Stimulated activated CD8-positive, alpha-beta memory T cell treated with anti-CD3 and anti-CD28 coated beads, Interleukin-2, amount 100 ng/mL, for 1 hour (primary cell): ENCODE measurements at places on chromosomes 3 and 15.

DNA sequence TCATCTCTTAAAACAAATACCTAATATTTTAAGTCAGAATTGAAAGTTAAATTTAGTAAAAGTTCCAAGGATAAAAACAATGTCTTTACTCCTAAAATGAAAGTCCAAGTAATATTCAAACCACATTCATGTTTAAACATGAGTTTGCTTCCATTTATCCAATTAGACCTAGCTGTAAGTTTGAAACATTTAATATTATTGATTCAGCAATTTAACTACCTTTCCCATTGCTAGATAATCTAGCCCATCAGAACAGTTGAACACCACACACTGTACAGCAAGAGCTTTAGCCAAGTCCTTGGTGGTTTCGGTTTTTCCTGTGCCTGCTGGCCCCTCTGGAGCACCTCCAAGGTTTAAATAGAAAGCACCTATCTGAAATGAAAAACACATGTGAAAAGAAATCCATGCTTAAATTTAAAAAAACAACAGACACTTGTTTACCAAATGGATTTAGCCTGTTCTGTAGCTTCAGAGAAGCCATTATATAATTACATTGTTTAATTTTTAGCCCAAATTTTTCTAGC, 97.8 kb downstream of the DNAH12 start:
- no peak for DNase-seq

DNA sequence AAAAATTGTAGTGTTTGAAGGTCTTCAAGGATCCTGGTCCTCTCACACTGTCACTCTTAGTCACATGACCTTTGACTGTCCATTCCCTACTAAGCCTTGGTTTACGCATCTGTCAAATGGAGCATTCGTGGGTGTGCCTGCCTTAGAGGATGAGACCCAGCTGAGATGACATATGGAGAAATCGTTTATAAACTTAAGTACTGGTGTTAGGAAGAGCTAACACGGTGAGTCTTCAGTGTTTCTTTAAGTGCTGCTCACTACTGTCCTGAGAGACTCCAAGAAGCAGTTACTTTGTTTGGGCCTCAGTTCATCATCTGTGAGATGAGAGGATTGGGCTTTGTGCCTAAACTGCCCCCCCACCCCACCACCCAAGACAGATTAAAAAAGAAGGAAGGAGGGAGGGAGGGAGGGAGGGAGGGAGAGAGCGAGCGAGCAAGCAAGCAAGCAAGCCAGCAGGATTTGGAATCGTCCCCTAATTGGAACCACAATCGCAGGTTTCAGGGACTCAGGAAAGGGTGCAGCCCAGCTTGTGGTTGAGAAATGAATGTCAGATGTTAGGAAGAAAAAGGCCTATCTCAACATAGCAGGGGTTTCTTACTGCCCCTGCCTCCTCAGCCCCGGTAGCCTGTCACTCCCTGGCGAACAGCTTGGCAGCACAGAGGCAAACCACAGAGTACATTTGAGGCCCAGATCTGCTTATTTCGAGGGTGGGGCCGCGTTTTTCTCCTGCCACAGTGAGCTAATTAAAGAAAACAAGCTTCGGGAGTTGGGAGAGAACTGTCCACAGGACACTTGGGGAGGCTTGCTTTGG, 32.7 kb downstream of the SMAD3 start:
- DNase-seq: no peak

DNA sequence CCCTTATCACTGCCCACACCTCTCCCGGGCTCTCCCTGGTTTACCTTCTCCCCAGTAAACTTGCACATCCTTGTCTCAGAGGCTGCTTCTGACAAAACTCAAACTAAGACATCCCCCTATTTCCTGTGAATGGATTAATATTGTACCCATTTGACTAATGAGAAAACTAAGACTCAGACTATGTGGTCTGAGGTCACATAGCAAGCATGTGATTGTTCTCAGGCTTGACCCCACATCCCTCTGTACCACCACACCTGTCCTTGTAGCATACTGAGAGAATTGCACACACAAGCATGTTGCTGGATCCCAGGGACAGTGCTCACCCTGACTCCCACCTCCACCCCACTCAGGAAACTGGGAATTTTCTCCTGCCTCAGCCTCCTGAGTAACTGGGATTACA, 90.7 kb upstream of the HES1 start:
- DNase-seq: no peak

GRCh38 chr3:66480666-66481065, 20.2 kb downstream of the LRIG1 start:
- no peak for DNase-seq

DNA sequence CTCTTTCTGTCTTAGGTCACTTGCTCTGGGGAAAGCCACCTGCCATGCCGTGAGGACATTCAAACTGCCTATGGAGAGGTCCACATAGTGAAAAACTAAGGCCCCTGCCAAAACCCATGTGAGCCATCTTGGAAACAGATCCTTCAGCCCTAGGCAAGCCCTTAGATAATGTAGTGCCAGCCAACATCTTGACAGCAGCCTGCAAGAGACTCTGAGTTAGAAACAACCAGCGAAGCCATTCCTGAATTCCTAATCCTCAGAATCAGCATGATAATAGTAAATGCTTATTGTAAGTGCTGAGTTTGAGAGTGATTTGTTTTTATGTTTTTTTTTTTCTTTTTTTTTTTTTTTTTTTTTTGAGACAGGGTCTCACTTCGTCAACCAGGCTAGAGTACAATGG, 40.6 kb downstream of the LEO1 start:
- no peak for DNase-seq

- DNase-seq: no peak
Measured at GRCh38 chr3:124078953-124079911, 87.3 kb upstream of the ROPN1 start.

- no peak for DNase-seq
Measured at GRCh38 chr3:48750856-48751255, 33.8 kb upstream of the IP6K2 start.

DNA sequence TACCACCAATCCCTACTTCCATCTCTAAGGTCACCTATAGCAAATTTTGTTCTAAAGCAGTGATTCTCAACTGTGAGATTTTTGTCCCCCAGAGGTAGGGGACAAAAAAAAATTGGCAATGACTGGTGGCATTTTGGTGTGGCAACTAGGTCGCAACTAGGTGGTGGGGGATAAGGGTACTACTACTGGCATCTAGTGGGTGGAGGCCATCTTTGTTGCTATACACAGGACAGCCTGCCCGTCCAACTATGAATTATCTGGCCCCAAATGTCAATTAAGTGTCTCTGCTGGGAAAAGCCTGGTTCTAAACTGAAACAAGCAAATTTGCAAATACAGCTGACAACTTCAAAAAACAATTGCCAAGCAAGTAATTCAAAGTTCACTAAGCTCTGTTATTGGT, 1.4 kb downstream of the MTMR10 start:
- no peak for DNase-seq

DNA sequence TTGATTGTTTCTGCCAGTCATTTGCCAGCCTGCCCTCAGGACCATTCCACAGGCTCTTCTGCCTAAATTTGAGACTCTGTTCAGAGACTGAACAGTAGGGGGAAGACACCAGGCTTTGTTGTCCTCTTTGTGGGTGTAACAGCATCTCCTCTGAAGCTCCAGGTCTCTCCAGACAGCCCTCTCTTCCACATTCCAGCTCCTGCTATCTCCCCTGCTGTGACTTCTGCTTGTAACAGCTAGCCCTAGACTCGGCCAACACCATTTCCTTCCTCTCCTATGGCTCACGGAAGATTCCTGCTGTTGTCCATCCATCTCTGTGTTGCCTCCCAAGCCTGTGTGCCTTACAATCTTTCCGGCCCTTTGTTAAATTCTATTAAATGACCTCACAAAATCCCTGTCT, 40.2 kb downstream of the SUCLG2 start:
- no peak for DNase-seq

GRCh38 chr15:99249270-99249841, at the start of gene TTC23:
Gene TTC23 (minus strand): TSS chr15:99249581. CDS start chr15:99228712, 20,869 bp downstream.
- DNase-seq: no peak

GRCh38 chr3:196524527-196524926, 9.4 kb upstream of the SMCO1 start:
- no peak for DNase-seq
